Smooth muscle cell of the brain vasculature (primary cell): ENCODE measurements at places on chromosomes 2 and 18.

DNA sequence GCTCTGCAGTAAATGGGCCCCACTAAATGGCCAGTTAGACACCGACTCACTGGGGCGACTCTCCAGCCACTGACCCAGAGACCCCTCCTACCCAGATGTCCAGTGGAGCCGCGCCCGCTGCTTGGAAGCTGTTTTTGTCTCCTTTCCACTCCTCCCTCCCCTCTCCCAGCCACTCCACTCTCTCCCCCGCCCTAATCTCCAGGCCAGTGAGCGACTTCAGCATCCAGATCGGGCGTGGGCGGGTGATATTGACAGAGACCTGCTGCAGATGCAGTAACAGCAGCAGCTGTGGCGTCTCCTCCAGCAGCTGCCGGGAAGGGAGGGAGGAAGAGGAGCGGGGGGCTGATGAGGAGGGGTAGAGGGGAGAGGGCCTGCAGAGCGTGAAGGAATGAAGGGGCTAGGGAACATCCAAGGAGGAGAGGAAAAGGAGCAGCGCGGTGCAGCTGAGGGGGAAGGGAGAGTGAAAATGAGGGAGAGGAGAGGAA, at the start of gene SCN7A:
Gene SCN7A (minus strand): TSS at position 110 of the 485 bp plus-strand sequence. CDS start 16,553 bp downstream, outside the sequence.
- peak; percentile 10 for DNase-seq

- DNase-seq, result no peak
Measured at GRCh38 chr2:3267869-3268704, 109.5 kb downstream of the EIPR1 start.

DNA sequence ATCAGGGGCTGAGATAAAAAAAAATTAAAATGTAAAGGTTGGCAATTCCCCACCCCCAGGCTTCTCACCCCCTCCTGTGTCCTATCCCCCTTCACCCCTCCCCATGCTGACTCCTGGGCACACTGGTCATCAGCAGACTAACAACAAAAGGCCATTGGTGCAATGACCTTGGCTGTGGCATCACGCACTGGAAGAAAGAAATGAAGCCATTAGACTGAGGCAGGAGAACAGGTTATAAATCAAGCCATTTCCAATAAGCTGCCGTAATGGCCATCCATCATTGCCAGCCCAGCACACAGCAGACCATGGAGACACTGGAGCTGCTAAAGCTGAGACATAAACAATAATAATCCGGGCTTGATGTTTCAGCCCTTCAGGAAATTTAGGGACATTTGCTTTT, 342.4 kb upstream of the ETAA1 start:
- DNase-seq, result no peak

- DNase-seq, result no peak
Measured at GRCh38 chr18:74266161-74266560, 25.6 kb downstream of the CYB5A start.

DNA sequence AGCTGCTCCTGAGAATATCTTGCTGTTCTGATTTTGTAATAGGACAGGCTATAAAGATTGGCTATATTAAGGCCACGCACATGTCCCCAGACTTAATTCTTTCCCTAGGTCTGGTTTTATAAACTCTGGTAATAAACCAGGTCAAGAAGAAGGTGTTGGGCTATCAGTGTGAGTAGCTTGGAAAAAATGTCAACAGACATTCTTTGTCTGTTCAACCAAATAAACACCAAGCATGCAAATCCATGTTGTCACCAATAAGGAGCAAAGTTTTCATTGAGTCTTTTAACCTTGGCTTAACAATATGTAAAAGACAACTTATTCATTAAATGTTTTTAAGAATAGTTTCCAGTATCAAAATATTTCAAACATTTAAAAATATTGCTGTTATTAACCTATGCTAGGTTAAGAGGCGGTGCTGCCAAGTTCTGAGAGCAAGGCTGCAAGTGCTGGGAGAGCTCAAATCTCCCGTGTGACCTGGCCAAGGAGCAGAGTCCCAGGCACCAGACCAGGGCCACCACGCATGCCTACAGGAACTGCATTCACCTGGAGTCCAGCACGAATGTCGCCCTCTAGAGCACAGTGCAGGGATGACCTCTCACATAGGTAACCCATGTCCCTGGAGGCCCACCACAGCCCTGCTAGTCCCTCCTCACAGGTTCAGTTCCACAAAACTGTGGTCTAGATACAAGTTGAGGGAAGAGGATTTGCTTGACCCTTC, 120.5 kb upstream of the POU3F3 start:
- DNase-seq, result no peak

DNA sequence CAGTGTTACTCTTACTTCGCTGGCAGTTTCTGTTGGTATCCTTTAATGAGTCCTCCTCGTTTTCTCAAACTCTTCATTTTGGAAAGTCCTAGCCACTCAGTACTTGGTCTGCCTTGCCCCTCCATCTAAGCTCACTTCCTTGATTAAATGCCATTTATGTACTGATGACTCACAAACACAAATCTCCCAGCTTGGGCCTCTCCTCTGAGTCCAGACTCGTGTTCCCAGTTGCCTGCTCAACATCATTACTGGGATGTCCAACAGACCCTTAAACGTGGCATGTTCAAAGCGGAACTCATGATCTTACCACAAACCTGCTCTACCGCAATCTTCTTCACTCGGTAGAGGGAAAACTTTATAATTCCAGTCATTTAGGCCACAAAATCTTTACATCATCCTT, 13.8 kb upstream of the CCDC68 start:
- DNase-seq, result no peak

DNA sequence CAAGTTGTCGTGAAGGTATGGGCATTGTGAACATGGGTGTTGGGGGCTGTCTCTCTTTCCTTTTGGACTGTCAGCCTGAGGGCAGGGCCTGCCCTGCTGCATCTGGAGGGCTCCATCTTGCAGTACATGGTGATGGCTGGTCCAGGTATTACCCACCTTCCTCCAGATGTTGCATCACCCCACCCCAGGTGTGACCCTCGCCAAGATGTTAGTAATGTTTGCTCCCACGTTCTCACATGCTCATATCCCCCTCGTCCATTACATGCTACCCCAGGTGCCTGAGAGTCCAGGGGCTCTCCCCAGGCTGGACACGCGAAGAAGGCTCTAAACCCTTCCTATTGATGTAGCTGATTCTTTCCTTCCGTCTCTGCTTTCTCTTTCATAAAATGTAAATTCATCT, 13.9 kb downstream of the ZAP70 start:
- no peak for DNase-seq

GRCh38 chr2:23198316-23199114, 186.5 kb upstream of the KLHL29 start:
- no peak for DNase-seq

- DNase-seq, result no peak
Measured at GRCh38 chr18:225745-226144, 42.1 kb downstream of the THOC1 start.

- no peak for DNase-seq
Measured at GRCh38 chr2:101330253-101330933, 21.9 kb upstream of the RNF149 start.

GRCh38 chr2:1528273-1529064, 115.2 kb downstream of the TPO start:
- DNase-seq, result no peak

GRCh38 chr2:68829749-68830148, 41.4 kb downstream of the BMP10 start:
- no peak for DNase-seq

DNA sequence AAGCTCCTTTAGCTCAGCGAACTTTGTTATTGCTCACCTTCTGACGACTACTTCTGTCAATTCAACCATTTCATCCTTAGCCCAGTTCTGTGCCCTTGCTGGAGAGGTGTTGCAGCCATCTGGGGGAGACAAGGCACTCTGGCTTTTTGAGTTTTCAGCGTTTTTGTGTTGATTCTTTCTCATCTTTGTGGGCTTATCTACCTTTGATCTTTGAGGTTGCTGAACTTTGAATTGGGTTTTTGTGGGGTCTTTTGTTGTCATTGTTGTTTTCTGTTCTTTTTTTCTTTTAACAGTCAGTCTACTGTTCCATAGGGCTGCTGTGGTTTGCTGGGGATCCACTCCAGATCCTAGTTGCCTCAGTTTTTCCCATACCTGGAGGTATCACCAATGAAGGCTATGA, 57.3 kb downstream of the GTF3C3 start:
- no peak for DNase-seq

- no peak for DNase-seq
Measured at GRCh38 chr2:143000599-143000998, 123.1 kb downstream of the KYNU start.

DNA sequence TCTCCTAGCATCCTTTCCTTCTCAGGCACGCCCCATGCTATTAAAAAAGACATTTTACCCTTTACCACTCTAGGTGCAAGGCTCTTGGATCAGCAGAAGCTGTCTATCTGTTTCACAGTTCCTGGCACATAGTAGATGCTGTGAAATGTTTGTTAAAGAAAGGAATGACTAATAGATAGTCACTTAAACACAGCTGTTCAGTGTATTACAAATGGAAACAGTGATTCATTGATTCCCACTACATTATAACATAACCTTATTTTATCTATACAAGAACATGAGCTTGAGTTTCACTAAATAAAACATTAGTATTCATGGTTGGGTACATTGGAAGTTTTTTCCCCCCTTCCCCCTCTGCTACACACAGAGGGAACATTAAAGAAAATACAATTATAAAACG, 142.1 kb downstream of the ASXL3 start:
- no peak for DNase-seq

- DNase-seq, result no peak
Measured at GRCh38 chr18:59272891-59273758, at the start of gene RAX. RAX (minus strand) TSS chr18:59273454; CDS start chr18:59273206, 248 bp downstream.

- DNase-seq, result no peak
Measured at GRCh38 chr2:97693476-97693875, 19.9 kb upstream of the ZAP70 start.

DNA sequence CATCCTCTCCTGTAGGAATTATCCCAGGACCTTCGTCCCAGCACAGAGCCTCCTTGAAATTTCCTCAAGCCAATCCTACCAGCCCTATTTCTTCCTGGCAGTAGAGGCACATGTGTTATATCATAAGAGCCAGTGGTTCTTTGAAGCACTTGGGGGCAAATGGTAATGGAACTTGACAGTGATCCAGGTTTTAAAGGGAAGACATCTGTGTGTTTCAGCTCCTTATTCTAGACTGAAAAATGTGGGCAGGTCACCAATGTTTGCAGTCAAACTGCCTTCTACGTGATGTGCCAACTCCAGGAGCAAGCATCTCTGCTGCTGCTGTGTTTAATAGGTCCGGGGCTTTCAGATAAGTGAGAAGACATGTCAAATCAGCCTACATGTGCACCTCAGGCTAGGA, 157.1 kb downstream of the GALNT14 start:
- no peak for DNase-seq

- DNase-seq, result peak; percentile 57
Measured at GRCh38 chr2:237060534-237061312, 25.0 kb upstream of the COPS8 start.

DNA sequence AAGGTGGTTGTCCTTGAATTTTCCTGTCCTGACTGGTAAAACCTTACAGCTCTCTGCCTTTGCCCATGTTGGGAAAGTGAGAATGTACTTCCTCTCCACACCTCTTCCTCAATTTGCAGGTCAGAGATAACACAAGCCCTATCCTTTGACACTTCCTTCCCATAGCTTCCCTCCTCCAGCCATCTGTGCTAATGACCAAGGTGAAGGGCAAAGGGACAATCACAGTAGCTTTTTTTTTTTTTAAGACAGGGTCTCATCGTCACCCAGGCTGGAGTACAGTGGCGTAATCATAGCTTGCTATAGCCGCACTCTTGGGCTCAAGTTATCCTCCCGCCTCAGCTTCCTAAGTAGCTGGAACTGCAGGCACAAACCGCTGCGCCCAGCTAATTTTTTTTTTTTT, 24.3 kb upstream of the STPG4 start:
- DNase-seq, result no peak

DNA sequence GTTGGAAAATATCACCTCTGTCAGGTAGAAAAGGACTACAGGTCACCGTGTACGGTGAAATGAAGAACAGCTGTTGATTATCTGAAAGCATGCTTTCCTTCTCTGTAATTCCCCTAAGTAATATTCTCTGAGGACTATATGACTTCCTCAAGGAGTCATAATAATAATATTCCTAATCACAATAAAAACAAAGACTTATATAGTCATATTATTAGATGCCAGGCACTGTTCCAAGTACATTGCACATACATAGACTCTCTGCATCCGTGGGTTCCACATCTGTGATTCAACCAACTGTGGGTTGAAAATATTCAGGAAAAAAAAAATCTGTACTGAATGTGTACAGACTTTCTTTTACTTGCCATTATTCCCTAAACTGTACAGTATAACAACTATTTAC, 512.4 kb upstream of the ID2 start:
- peak; percentile 64 for DNase-seq

DNA sequence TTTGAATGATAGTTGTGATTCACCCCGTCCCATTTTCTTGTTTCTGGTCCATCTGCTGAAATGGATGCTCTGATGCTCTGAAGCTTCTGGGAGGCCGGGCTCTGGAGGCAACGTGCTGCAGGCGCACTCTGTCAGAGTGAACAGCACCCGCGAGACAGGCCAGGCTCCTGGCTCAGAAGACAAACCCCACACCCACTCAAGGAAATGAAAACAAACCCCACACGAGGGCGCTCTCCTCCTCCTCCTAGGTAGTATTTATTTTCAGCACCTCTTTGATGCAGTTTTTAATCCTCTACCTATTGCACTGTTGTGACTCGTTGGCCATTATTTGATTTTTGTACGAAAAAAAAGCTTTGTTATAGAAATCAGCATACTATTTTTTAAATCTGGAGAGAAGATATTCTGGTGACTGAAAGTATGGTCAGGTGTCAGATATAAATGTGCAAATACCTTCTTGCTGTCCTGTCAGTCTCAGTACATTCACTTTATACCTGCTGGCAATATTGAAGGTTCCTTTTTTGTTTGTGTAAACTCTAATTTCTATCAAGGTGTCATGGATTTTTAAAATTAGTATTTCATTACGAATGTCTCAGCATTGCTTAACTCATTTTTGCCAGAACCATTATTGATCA, 10.3 kb upstream of the CHST10 start:
- no peak for DNase-seq

DNA sequence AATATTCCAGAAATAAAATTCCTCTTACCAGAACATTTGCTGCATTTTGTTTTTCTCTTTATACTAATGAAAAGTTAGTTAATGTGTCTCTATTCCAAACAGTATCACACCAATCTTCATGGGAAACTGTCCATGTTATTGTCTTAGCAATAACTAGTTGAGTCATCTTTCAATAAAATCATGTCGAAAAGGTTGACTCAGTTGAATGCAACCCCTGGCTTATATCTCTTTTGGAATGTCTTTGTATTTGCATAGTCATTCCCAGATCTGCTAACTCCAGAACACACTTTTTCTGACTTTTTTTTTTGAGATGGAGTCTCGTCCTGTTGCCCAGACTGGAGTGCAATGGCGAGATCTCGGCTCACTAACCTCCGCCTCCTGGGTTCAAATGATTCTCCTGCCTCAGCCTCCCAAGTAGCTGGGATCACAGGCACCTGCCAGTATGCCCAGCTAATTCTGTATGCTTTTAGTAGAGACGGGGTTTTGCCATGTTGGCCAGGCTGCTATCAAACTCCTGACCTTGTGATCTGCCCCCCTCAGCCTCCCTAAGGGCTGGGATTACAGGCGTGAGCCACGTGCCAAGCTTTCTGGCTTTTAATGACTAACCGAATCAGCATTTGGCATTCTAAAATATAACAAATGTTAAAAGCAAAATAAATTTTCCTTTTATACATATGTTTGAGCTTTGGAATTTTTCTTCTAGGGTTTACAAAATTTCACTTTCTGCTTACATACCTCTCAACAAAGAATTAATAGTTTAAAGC, 133.2 kb upstream of the GULP1 start:
- no peak for DNase-seq
